ENCODE measurements at places on chromosomes 2 and 18.

DNA sequence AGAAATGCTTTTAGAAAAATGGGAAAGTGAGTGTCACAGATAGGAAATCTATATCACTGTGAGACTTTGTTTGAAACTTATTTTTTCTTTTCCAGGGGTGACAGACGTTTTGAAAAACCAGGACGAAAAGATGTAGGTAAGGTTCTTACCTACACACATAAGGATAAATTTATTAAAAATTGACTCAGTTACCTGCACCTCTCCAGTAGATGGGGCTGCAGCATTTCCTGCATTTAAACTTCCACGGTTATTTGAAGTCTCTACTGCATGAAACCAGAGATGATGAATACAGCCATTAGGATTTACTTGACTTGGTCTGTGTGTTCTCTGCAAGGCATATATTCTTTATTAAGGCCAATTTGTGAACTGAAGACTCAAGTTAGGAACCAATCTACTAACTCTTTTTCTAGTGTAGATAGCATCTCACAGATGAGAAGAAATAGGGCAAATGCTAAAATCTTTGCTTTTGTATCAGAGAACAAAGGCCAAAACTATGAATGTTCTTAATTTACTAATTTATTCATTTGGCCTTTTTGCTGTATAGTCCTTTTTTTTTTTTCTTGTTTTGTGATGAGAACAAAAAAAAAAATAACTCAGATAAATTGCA, 15.0 kb downstream of the KCNJ13 start:
- DNase-seq: no peak

DNA sequence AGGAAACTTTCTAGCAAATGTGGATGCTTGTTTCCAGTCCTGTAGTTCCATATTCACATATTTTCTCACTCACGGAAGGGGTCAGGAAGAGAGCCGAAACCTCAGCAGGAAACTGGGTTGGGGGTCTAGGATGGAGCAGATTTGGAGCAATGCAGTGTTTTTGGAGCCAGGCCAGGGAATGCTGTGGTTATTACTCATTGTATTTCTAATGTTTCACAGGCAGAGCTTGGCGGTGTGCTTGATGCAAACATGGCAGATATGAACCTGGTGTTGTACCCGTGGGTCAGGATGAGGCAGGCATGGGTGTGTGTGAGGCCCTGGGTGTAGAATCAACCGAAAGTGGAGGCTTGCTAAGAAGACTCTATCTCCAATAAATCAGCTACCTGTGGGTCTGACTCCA, 34.6 kb upstream of the ACKR3 start:
- DNase-seq: no peak

DNA sequence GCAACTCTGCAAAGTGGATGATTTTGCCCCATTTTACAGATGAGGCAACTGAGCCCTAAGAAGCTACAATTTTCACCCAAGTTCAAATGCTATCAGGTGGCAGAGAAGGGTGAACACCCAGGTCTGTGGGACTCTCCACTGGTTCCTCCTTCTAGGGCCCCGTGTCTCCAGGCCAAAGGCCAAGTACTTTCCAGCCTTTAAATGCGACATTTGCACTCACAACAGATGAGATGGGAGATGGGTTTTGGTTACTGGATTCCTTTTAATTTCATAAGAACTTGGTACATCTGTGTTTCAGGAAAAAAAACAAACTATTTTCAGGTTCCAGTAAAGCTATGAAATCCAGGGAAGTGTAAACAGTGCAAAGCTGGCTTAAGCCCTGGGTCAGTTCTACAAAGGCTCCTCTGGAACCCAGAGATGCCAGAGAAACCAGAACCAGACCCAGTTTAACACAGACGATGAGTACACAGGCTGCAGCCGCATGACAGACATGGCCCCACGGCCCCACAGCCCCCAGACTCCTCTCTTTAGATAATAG, 361.7 kb downstream of the ANAPC1 start:
- DNase-seq: no peak

GRCh38 chr2:235698491-235698890, 204.6 kb downstream of the AGAP1 start:
- DNase-seq: no peak

- no peak for DNase-seq
Observed at GRCh38 chr18:54094474-54094873, 130.0 kb downstream of the MBD2 start.

- no peak for DNase-seq
Observed at GRCh38 chr2:50223643-50224042, 808.3 kb downstream of the NRXN1 start.

DNA sequence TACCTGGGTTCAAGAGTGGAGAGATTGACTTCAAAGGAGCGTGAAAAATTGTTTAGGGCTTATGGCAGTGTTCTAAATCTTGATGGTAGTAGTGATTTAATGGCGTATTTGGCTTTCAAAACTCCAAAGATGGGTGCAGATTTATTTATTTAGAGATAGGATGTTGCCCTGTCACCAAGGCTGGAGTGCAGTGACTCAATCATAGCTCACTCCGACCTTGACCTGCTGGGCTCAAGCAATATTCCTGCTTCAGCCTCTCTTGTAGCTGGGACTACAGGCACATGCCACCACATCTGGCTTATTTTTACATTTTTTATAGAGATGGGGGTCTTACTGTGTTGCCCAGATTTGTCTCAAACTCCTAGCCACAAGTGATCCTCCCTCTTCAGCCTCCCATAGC, 52.5 kb downstream of the FAM117B start:
- no peak for DNase-seq

DNA sequence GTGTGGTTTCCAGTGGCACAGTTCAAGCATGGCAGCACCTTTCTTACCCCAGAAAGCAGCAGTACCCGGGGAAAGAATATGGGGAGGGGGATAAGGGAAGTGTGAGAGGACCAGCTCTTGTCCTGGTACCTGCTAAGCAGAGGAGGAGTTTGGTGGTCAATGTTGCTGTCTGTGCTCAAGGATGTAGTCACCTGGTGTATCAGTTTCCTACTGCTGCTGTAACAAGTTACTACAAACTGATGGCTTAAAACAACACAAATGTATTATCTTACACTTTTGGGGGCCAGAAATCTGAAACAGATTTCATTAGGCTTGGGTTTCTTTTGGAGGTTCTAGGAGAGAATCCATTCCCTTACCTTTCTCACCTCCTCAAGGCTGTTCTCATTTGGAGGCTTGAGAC, 77.5 kb downstream of the VSNL1 start:
- DNase-seq: no peak

- DNase-seq: no peak
Observed at GRCh38 chr18:6222271-6222670, 192.4 kb downstream of the L3MBTL4 start.

DNA sequence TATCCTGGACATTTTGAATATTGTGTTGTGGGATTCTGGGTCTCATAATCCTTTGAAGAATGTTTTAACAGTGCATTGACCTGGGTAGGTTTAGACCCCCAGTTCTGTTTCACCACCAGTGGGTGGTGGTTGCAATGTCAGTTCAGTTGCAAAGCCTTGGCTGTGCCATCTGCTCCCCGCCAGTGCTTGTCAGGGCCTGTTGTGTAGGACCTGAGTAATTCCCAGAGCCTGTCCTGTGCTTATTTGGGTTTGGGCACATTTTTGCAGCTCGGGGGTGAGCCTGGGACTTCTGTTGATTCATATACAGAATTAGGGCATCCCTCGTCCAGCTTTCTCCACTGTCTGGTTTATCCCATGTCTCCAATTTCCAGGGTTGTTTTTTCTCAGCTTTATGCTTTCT, 24.8 kb downstream of the ATP9B start:
- no peak for DNase-seq

GRCh38 chr2:10079266-10079869, 843 bp downstream of the CYS1 start:
- DNase-seq: no peak

- DNase-seq: no peak
Observed at GRCh38 chr2:125658583-125658982, 997.4 kb upstream of the GYPC start.

- no peak for DNase-seq
Observed at GRCh38 chr2:61534926-61535325, 3.2 kb downstream of the XPO1 start.

GRCh38 chr2:177733-178132, 86.1 kb downstream of the SH3YL1 start:
- DNase-seq: no peak

- DNase-seq: no peak
Observed at GRCh38 chr2:78992807-78993517, 32.5 kb upstream of the REG3G start.

DNA sequence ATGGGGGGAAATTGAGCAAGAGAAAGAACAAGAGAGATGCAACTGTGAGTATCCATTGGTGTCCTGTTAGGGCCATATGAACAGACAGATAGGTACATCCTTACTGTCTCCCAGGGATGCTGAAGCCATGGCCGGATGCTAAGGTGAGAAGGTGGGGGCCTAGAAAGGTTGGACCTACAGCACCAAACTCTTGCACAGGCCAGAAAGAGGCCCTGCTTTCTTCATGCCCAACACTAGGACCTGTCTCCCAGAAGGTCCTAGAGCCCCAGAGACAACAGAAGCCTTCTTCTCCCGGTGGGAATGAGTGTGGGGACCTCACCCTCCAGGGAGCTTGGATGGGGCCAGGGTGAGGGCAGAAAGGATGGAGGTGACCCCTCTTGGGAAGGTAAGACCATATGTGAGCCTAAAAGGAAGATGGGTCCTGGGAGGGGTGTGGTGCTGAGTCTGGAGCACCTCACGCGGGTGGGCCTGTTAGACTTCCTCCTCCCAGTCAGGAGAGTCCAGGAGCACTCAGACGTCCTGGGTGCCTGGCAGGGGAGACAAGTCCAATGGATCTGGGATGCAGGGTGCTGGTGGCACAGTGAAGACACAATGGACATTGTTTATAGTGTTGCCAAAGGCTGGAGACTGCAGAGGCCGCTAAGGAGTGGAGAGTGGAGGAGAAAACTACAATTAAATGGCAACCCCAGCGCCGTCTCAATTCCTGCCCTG, 265.3 kb downstream of the CYP26B1 start:
- DNase-seq: no peak

GRCh38 chr2:47620770-47621437, 162.0 kb upstream of the MSH6 start:
- no peak for DNase-seq

DNA sequence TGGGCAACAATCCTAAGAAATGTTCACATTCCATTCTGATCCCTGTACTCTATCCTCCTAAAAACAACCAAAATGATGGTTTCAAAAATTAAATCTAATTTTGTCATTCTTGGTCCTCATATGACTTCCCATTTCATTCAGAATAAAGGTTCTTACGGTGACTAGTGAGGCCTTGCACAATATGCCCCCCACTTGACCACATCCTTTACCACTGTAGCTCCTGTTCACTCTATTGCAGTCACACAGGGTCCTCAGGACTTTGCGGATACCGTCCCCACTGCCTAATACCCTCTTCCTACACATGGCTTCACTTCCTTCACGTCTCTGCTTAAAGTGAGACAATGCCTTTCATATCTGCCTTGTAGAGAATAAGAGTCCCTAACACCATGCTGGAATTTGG, 1058.7 kb upstream of the KLHL29 start:
- DNase-seq: no peak

DNA sequence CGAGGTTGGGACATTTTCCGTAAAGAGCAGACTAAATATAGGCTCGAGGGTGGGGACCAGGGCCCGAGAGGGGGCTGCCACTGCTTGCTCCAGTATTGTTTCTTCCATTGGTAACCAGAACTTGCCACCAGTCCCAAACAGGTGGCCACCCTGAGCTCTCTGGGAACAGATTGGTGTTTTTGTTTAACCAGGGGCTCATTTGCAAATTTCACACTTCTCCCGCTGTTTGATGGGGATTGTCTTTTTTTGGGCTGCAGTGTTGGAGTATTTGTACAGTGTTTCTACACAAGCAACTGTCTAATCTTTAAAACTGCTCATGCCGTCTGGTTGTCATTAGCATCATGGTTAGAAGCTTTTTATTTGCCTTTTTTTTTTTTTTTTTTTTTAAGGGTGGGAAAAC, 8.5 kb downstream of the AGAP1 start:
- DNase-seq: no peak

GRCh38 chr2:14261771-14262170, 370.7 kb upstream of the LRATD1 start:
- DNase-seq: no peak

DNA sequence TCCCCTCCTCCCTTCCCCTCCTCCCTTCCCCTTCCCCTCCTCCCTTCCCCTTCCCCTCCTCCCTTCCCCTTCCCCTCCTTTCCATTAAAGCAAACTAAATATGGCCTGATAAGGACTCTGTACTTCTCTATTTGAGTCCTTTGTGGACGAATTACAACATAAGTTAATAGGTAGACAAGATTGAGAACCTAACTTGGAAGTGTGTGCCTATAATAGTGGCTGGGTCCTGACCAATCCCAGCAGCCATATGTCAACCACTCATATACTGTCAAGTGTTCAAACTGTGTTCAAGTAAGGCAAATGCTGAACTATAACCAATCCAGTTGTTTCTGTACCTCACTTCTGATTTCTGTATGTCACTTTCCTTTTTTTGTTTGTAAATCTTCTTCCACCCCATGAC, 97.1 kb upstream of the RBMS1 start:
- no peak for DNase-seq

DNA sequence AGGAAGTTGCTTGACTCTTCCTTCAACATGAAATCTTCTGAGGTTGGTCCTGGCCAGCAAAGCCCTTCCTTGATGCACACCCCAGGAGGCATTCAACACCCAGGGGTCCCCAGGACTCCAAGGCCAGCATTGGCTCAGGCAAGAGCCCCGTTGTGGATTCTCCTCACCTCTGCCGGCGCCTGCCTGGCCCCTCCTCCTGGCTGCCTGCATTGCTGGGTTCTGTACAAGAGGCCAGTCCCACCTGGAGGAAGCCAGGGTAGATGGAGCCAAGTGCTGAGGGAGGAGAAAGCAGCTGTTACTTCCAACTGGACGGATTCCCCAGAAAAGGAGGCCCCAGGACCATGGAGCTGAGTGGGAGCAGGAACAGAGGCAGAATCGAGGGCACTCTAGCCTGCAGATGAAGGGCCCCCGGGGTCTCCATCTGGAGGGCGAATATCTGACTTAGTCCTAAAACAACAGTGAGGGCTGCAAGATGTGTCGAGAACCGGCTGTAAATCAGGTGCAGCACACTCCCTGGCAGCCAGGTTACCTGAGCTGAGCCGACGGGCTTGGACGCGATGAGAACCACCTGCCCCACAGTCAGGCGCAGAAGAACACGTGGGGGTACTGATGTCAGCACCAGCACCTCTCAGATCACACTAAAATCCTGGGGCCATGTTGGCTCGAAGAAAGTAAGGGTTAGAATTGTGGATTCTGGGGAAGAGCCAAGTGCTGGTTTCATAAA, 399.6 kb upstream of the SALL3 start:
- DNase-seq: no peak

GRCh38 chr2:27701676-27702075, 38.0 kb downstream of the SLC4A1AP start:
- no peak for DNase-seq

GRCh38 chr2:62814123-62814522, 108.6 kb downstream of the EHBP1 start:
- DNase-seq: no peak

GRCh38 chr2:167489325-167489724, 601.0 kb downstream of the XIRP2 start:
- DNase-seq: no peak
